Memory B cell (primary cell): ENCODE measurements at places on chromosomes 2 and 18.

- DNase-seq = no peak
Observed at GRCh38 chr2:1707771-1708418, 36.4 kb downstream of the PXDN start.

DNA sequence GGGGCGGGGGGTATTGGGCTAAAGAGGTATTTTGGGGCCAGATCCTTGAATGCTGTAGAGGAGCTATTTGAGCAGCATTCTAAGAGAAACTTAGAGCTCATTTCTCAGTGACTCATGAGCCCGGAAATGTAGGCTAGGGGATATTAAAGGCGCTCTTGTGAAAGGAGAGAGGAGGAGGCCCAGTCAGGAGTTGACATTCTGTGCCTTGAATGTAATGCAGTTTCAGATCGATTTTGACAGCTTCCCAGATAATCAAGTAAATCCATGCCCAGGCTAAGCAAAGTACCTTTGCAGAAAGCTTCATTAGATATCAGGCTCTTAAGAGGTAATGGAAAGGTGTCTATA is 1.5 kb downstream of the CAB39 start:
- DNase-seq = no peak

DNA sequence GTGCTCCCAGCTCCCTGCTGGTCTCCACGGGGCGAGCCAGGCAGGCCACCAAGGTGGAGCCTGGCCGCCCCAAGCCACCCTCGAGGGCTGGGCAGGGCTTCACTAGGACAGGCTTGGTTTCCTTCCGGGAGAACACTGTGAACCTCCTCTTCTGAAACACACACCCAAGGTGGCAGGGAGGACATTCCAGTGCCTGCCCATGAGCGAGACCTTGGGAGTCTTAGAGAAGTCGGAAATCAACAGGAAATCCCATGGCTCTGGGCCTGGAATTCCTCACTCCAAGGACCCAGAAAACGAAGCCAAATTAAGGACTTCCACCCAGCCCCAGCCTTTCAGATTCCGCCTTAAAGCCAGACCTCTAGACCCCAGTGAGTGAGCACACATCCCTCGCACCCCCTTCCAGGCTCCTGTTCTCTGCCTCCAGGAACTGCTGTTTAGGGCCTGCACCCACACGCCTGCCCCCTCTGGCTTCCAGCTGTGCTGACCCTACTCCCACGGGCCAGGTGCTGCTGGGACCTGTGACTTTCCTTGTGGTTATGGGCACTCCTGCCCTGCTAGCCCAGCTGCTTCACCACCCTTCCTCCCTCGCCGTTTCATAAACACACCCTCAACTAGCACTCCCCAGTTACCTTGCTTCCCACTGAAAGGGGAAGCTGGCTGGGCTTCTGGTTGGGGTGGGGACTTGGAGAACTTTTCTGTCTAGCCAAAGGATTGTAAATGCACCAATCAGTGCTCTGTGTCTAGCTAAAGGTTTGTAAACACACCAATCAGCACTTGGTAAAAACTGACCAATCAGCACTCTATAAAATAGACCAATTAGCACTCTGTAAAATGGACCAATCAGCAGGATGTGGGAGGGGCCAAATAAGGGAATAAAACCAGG is 13.7 kb downstream of the GPR17 start:
- DNase-seq = no peak

DNA sequence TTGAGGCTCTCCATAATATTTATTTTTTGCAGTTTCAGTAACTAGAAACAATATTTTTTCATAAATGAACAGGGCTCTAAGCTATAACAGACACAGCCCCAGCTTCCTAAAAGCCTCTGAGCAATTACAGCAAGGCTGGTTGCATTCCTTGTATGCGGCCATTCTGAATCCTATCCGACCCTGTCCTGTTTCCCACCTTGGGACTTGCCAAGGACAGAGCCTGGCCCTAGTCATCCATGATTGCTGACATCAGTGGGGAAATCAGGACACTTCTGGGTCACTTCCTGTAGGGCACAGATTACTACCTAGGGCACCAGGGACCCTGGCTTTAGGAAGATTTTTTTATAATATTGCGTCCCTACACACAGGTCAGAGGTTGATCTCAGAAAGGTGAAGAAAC is 5.5 kb downstream of the TMEM177 start:
- no peak for DNase-seq

GRCh38 chr18:48613589-48614404 is 75.0 kb downstream of the CTIF start:
- DNase-seq = no peak

GRCh38 chr18:49174478-49174877 is 223.7 kb upstream of the SMAD7 start:
- no peak for DNase-seq

- DNase-seq = no peak
Observed at GRCh38 chr2:177433402-177433801, 40.8 kb downstream of the AGPS start.

DNA sequence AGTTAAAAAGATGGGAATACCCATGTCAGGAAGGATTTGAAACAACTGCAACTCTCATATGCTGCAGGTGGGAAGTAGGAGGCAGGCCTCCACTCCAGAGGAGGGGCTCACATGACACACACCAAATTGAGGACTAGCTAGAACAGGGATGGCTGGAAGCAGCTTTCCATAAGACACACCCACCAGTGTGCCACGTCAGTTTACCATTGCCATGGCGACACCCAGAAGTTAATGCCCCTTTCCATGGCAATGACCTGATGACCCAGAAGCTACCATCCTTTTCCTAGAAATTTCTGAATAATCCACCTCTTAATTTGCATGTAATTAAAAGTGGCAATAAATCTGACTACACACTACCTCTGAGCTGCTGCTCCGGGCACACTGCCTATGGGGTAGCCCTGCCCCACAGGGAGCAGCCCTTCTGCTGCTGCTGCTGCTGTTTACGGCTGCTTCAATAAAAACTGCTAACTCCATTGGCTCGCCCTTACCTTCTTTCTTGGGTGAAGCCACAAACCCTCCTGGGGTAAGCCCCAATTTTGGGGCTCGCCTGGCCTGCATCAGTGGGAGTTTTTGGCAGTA is 89.4 kb downstream of the RRM2 start:
- DNase-seq = no peak

DNA sequence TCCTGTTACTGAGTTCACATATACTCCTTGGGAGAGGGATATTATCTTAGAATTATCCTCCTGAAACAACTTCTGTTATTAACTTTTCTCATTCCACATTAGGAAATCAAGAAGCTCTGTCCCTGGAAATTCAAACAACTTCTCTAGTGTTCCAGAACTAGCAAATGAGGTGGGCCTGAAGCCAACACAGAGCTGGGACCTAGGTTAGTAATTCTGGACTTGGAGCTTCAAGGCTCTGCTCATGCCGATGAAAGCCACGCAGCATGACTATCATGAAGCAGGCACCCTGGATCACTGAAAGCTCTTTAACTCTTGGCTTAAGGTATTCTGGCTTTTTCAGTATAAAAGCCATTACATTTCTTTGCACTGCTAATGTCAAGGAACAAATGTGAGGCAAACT is 242.7 kb downstream of the TGIF1 start:
- no peak for DNase-seq

DNA sequence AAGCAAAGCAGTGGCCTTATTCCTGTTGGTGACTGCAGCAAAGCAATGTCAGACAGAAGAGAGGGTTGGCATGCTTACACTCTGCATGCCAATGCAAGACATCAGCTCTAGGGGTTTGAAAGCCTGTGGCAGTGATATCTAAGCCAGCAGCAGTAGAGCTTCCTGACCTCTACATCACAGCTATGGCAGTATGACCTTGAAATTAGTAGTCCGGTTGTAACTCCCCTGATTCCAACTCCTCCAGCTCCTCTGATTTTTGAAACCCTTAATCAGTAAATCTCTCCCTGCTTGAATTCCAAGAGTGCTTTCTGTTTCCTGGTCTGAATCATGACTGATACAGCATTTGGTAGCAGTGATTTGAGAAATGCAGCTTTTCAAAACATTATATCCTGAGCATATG is 60.0 kb upstream of the LRP1B start:
- no peak for DNase-seq

DNA sequence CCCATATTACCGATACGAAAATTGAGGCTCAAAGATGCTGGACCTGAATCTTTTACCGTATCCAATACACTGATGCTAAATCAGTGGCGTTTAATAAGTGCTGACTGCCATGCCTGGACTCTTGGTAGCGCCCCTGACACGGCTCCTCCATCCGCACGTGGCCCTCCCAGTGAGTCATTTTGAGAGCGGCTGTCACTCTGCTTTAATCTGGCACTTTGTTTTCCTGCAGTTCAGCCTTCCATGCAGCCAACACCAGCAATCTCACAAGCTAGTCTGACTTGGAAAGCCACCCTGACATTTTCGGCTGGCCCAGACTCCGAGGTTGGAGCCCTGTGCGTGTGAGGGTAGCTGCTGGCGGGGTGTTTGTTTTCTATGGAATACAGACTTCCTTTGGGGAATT is 155.1 kb upstream of the LMAN1 start:
- no peak for DNase-seq
